Mesenteric fat pad (tissue), 1 donor: ENCODE measurements at places on chromosomes 2 and 18. TPM values are rescaled to one million over a fixed set of nuclear protein-coding genes. Genes with fewer than 3 reads are reported as not detected.

Gene SAG
- total RNA-seq, result not detected

Gene AOX1
- 220 TPM for total RNA-seq

Gene MZT2B
- 132 TPM for total RNA-seq

DNA sequence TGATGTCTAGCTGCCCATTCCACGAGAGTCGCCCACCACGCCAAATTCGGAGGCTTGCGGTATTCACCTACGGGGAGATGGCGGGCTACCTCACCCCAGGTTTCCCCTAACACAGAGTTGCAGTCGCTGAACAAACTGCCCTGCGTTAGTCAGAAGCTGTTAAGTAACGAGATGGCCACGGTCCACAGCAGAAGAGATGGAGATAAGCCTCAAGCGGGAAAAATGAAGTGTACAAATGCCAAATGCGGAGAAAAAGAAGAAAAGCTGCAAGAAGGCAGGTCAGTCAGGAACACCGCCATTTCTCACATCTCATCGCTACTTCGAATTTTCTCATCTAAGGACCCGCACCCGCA is 425 bp downstream of the ASB3 start:
- DNase-seq, result no peak

DNA sequence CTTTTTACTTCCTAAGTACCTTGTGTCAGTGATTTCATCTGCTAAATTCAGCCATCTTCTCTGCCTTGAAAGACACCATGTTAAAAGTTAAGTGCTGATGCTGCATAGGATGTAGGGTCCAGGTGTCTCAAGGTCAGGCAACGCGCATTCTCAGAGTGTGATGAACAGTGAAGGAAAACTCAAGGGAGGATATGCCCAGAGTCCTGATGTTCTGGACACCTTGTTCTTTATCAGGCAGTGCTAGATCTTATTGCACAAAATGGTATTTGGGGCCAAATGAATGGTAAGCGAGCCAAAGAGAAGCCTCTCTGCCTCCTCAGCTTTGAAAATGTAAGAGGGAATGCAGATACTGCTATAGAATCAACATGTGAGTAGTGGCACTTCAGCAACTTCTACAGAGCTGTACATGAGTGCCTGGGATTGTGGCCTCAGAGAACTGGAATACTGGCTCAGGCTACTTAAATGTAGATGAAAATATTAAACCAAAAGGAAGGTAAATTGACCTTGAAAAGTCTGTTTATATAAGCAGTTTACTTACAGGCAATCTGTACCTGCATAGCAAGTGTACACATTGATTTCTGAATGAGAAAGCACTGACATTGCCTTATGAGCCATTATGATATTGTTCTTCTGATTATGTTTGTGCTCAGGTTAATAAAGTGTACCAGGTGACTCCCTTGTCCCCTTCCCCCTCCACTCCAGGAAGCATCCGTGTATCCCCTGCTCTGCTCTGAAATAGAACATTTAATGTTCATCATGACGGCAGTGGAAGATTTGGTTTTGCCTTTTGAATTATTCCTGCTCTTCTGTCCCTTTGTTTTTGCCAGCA is 86.7 kb upstream of the RANBP2 start:
- no peak for DNase-seq

Gene ST8SIA5
- 1.5 TPM for total RNA-seq

DNA sequence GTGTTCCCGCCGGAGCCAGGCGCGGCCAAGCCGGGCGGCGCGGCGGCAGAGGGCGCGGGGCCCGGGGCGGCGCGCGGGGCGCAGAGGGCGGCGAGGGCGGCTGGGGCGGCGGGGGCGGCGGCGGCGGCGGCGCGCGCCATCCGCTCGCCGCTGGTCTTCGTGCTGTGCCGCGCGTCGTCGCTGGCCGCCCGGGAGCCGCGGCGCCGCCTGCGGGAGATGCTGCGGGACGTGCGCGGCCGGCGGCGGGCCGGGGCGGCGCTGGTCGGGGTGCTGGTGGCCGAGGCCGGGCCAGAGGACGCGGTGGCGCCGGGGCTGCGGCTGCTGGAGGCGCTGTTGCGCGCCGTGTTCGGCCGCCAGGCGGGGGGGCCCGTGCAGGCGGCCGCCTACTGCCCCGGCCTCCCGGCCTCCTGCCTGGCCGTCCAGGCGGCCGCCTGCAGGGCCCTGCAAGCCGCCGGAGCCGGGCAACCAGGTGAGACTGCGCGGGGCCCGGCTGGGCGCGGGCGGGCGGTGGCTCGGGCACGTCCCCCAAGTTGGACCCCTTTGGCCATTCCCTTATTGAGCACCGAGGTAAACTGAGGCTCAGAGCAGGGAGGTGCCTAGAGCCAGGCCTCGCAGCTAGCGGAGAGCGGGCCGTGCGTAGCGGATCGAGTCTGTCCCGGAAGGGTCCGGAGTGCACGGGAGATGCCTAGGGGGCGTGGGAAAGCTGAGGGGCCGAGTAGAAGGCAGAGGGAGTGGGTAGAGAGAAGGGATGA is 584 bp downstream of the C2orf72 start:
- no peak for DNase-seq

Gene DHRS9
- 2.8 TPM for total RNA-seq

DNA sequence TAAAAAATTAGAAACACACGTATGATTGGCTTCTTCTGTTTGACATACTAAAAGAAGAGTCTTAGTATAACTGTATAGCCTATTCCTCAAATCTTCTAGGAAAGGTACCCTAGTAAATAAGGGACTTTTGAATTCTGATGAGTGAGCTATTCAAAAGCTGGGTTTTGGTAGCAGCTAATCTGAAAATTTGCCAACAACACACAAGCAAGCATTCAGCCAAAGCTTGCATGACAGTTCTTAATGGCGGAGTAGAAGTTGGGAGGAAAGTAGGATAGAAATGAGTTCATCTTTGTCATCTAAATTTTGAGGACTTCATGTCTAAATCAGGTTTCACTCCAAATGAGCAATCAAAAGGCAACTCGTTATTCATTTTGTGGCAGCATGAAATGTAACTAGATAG is 813.0 kb downstream of the MBD2 start:
- DNase-seq, result no peak

- no peak for DNase-seq
Observed at GRCh38 chr18:47206945-47207637, 30.9 kb upstream of the IER3IP1 start.

DNA sequence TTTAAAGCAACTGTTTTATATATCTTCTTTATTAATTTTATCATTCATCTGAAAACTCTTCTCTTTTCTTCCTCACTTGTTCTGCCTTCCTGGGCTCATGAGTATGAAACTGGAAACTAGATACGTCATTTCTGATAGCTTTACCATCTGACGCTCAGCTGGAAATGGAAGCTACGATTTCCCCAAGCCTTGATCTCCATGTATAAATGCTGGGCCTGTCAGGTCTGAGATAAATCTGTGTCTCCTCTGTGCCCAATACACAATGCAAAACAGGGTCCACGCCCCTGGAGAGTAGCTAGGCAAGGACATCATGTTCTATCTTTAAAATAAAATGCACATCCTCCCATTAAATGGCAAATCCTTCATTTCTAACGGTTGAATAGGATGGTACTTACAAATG is 238.4 kb downstream of the AFF3 start:
- no peak for DNase-seq

Gene CYP27C1
- 1.1 TPM for total RNA-seq

DNA sequence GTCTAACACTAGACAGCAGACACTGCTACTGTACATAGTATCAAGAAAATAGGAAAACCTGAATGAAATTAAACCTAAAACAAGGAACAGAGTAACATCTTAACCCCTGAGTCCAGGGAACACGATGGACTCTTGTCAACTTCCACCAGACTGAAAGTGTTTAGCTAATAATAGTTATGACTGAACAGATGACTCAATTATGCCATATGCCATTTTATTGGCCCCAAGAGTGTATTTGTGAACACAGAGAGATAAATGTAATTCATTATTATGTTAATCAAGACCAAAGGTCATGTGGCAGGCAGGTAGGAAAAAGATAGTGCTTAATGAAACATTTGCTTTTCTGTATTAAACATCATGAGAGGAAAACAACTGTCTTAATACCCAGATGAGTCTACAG is 58.0 kb downstream of the NYAP2 start:
- DNase-seq, result no peak

- no peak for DNase-seq
Observed at GRCh38 chr2:207258263-207258991, 92.7 kb upstream of the KLF7 start.

GRCh38 chr2:124805060-124805459 is 780.0 kb downstream of the CNTNAP5 start:
- DNase-seq, result no peak

Gene ERCC3
- 36.3 TPM for total RNA-seq

DNA sequence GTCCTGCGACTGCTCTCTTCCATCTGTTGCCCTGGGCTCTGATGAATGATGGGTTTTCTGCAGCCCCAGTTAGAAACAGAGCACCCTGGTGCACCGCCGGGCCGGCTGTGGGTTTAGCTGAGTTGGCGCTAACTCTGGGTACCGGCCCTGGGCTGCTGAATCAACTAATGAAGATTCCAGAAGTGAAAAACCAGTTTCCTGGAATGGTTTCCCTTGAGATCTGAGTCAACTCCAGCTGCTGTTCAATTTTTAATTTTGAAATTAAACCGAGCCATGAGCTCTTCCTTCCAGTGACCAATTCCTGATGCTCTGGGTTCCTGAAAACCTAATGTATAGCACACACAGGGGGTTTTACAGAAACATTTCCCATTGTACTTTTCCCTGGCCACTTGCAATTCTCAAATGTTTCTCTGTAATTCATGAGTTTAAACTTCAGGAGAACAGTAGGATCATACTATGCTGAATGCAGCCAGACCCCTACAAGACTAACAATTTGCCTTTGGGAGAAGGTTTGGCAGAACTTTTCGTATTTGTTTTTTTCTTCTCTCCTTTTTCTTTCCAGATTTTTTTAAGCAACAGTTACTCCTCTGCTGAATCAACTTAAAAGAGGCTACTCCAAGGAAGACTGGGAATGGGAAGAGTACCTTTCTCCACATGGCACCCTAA is 5.5 kb downstream of the COL6A3 start:
- DNase-seq, result no peak

GRCh38 chr2:196409376-196409775 is 230.1 kb upstream of the CCDC150 start:
- DNase-seq, result no peak

Gene ARHGEF33
- total RNA-seq, result 0.35 TPM

- no peak for DNase-seq
Observed at GRCh38 chr2:182672466-182673165, 43.4 kb upstream of the DNAJC10 start.

GRCh38 chr2:96538487-96539214 is 2.1 kb downstream of the ARID5A start:
- peak; percentile 93 for DNase-seq

Gene TRIB2
- 43.8 TPM for total RNA-seq

DNA sequence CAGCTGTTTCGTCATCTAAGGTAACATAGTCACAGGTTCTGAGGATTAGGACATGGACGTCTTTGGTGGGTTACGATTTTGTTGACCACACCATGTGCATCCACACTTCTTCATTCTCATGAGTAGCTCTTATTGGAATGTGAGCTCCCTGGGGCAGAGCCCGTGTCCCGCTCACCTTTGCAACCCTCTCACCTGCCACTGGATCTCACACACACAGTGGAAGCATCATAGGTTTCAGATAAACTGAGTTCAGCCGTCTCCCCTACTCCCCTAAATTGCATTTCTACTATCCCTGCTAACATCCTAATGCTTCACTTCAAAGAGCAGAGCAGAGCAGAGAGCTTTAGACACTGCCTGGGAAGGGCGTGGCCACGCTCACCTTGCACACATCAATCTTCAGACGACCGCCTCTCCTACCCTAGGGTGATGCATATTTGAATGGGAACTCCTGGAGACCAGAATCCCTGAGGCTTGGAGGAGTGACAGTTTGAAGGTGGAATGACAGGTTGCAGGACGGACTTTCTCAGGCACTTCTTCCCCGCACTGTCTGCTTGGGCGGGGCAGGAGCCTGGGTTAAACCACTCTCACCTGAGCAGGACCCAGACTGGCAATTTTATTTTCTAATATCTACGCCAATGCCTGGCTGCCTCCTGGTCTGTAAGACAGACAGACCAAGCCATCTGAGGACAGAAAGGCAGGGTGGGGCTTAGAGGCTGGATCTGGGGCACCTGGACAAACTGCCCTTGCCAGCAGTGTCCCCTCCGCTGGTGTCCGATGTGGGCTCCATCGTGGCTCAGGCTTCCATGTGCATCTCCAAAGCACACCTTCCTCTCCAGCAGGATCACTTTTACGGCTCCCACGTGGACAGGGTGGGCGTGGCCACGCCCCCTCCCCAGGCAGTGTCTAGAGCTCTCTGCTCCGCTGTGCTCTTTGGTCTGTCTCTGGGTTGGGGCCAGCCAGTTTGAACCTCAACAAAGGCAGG is 229.5 kb upstream of the COPS8 start:
- peak; percentile 33 for DNase-seq

DNA sequence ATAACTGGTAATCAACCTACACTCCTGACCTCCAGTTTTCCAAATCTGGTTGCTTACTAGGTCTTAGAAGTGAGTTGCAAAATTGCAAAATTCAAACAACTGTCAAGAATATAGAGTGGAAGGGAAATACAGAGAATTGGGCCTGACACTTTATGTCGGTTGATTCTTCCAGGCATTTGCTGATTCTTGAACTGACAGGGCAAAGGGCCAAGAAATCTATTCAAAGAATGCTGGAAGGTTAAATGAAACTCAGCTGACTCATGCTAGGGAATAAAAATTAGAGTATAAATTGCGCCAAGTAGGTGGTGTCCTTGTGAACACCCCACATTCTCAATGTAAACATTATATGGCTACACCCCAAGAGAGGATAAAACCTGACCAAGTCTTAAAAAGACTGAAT is 21.5 kb upstream of the ZSCAN30 start:
- no peak for DNase-seq

DNA sequence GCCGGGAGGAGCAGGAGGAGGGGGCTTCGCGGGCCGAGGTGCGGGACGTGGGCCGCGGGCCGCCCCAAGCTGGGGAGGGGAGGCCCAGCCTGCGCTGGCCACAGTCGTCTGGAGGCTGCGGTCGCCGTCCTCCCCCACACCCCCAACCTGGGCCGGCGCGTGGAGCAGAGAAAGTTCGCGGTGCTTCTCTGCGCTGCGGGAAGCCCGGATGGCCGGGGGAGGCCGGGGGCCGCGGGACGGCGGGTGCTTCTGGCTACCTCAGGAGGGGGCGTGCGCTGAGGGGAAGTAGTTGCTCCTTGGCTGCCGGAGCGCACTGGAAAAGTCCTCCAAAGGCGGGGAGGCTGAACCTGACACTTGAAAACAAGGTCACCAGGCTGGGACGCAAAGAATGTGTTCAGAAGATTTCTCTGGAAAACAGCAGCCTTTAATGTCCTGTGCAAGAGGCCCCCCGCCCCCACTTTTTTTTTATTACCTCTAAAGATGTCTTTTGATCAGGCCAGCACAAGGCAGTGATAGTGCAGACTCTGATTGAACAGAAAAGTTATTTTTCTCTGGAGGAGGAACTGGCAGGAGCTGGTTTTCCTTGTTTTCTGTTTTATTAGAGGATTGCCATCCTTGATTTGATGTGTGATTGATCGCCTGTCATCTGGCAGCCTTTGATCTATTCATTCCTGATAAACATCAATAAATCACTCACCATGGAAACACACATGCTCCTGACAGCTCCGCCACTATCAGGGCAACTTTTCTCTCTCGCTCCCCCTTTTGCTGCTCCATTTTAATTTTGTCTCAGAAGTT is 1.6 kb downstream of the TSHZ1 start:
- no peak for DNase-seq

Gene NAB1
- total RNA-seq, result 44.6 TPM

Gene SLC9A4
- not detected for total RNA-seq

- no peak for DNase-seq
Observed at GRCh38 chr2:85419009-85419675, 628 bp downstream of the SH2D6 start.
